ENCODE measurements at places on chromosomes 12 and 14.
A peak's percentile ranks its signal among the peaks of the same experiment; 100 is the strongest.

DNA sequence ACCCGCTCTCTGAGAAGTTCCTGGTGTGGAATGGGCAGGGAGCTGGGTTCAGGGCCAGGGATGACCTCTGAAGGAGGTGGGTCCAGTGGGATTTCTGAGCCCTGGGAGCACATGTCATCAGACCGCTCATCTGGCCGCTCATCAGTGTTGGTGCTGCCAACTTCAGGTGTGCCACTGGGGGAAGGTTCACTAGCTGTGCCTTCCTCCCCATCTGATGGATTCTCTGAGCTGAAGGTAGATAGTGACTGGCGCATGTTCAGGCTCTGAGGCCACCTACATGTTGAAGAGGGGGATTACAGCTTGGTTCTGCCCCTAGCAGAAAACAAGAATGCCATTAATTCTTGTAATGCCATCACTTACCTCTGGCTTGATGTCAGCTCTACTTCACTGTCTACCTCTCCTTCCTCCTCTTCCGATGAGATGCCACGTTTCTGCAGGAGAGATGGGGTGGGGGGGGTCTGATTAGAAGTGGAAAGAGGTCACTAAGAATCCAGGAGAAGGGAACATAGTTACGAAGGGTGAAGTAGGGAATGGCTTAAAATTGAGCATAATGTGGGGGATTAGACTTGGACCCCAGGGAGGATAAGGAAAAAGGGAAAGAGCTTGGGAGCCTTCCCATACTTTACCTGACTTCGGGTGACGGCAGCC is 17.2 kb downstream of the MAP3K12 start:
- H3K27me3 ChIP-seq: no peaks in the 10 kb centered on the region
- no peak overlapping the region for H3K4me3 ChIP-seq
- H3K4me1 ChIP-seq: peaks cover 4% of the 10 kb centered on the region
- H3K27ac ChIP-seq: peak overlapping the region; percentile 54

DNA sequence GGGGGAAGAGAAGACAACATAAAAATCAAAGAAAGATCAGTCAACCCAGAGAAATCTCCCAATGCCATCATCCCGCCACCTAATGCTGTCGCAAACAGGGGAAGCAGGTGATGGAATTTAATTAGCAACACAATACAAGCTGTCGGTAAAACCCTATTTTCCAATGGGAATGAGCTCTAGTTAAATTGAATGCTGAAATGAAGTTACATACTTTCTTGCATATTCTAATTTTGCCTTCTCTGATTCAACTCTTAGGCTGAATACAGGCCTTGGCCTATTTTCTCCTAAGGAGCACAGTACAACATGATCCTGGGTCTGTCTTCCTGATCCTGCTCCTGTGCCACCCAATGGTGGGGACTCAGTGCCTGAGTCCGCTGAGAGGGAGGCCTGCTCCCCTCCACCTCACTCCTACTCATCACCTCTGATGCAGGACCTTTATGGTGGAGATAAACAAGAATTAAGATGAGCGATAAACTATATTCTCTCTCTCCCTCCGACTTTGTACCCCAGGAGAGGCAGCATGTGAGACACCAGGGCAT is 238.8 kb downstream of the GXYLT1 start:
- no peak overlapping the region for H3K4me3 ChIP-seq
- H3K4me1 ChIP-seq: no peaks in the 10 kb centered on the region
- no peak overlapping the region for H3K27ac ChIP-seq

DNA sequence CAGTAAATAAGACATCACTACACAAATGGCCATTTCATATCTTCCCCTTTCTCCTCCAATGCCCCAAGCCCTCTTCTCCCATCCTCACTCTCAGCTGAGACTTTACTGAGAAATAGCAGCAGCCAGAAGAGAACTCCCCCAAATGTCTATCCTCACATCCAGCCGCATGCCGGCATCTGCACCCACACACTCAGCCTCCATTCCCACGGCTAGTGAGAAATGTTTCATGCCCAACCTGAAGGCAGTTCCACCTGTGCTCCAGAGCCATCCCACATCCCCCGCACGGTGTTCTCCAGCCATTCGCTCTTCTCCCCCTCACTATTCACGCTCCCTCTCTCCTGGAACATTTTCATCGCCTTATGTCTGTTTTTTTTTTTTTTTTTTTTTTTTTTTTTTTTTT is 208.7 kb upstream of the DIO3 start:
- H3K4me3 ChIP-seq: no peak overlapping the region
- no peak overlapping the region for H3K27ac ChIP-seq
- peaks cover 1% of the 10 kb centered on the region for H3K36me3 ChIP-seq
- peaks cover 5% of the 10 kb centered on the region for H3K27me3 ChIP-seq
- no peaks in the 10 kb centered on the region for H3K4me1 ChIP-seq

- H3K4me1 ChIP-seq: no peaks in the 10 kb centered on the region
- no peak overlapping the region for H3K4me3 ChIP-seq
- H3K36me3 ChIP-seq: no peaks in the 10 kb centered on the region
- peaks cover 2% of the 10 kb centered on the region for H3K27me3 ChIP-seq
Observed at GRCh38 chr14:97039717-97040363, 242.7 kb downstream of the VRK1 start.

GRCh38 chr14:100291305-100292075 is 14.8 kb downstream of the SLC25A29 start:
- H3K4me1 ChIP-seq: no peaks in the 10 kb centered on the region
- H3K27ac ChIP-seq: no peak overlapping the region
- no peak overlapping the region for H3K4me3 ChIP-seq
- DNase-seq: no peak
- no peaks in the 10 kb centered on the region for H3K27me3 ChIP-seq
- H3K36me3 ChIP-seq: no peaks in the 10 kb centered on the region

DNA sequence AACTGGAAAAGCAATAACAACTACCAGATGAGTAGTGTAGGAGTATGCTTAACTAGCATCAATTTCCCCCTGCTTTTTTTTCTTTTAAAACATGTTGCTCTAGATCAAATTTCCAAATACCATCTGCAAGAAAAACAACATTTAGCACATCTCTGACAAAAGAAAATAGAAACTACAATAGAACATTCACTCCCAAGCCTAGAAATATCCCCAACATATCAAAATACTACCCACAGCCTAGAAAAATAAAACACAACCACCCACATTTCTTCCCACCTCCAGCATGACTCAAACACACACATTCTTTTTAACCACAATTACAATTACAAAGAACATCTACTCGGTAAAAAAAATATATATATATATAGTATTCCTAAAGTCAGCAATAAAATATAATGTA is 120.0 kb downstream of the PPFIA2 start:
- no peak overlapping the region for H3K4me3 ChIP-seq
- H3K36me3 ChIP-seq: no peaks in the 10 kb centered on the region
- DNase-seq: no peak

DNA sequence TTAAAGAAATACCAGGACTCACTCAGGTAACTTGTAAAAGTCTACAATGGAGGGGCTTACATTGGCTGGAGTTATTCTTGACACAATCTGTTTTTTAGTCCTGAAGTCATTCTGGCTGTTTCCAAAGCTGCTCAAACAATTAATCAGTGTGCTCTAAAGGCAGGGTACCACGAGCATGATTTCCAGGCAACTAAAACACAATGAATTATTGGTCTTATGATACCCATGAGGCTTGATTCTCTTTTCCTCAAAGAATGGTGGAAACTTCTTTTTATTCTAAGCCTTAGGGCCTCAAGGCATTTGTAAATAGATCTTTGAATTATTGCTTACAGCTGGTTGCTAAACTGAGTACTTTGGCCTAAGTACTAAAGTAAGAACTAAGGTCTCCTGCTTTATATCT is 199.8 kb upstream of the PDZRN4 start:
- H3K27me3 ChIP-seq: no peaks in the 10 kb centered on the region
- no peaks in the 10 kb centered on the region for H3K36me3 ChIP-seq
- H3K27ac ChIP-seq: no peak overlapping the region
- H3K4me1 ChIP-seq: no peaks in the 10 kb centered on the region
- no peak overlapping the region for H3K4me3 ChIP-seq
- no peak for DNase-seq

- peaks cover 3% of the 10 kb centered on the region for H3K4me1 ChIP-seq
- H3K4me3 ChIP-seq: no peak overlapping the region
- DNase-seq: no peak
- H3K27ac ChIP-seq: no peak overlapping the region
- peaks cover 3% of the 10 kb centered on the region for H3K36me3 ChIP-seq
- no peaks in the 10 kb centered on the region for H3K27me3 ChIP-seq
Observed at GRCh38 chr14:91580876-91581577, 70.9 kb upstream of the PPP4R3A start.

GRCh38 chr12:52836042-52836466 is 1.9 kb upstream of the KRT79 start:
- no peaks in the 10 kb centered on the region for H3K36me3 ChIP-seq

DNA sequence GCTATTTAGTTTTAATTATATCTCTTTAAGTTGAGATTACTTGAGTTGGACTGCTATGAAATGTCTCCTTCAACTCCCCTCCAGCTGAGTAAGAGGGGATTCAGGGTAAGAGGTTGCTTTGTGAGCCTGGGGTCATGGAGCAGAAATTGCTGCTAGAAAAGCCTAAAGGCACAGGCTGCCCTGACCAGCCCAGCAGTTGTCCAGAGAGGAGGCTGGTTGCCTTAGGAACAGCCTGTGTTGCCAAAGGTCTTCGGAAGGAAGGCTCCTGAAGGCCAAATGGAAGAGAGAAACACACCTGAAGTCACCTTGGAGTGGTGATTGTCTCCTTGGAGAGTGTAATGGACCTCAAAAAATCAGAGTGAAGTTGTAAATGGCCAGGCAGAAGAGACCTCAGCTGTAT is 235.5 kb upstream of the PDE3A start:
- H3K4me1 ChIP-seq: no peaks in the 10 kb centered on the region
- no peak overlapping the region for H3K4me3 ChIP-seq
- H3K27ac ChIP-seq: no peak overlapping the region
- DNase-seq: no peak
- H3K27me3 ChIP-seq: no peaks in the 10 kb centered on the region

DNA sequence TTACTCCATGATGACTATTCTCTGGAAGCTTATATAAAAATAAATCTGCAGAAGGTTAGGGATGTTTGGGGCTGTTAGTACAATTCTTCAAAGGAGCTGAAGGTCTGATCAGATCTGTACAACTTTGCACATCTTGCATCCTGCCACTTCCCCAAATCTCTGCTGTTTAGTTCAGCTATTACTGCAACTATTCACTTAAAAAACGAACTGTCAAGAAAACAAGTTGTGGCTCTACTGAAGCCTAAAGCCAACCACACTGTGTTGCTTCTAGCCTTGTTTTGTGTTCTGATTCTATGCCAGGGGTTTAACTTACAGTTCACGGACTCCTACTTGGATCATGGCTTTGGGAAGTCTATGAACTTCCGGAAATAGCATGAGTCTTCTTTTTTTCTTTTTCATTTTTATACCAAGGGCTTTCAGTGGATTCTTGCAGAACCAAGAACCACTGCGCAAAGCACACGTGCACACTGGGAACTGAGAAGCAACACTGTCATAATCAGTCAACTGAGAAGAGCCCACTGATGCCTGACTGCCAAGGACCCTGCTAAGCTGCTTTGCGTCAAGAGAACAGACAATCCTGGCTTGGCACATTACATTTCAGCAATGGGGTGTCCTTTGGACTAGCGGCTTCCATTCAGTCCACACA is 66.3 kb upstream of the EEA1 start:
- H3K4me3 ChIP-seq: no peak overlapping the region
- no peaks in the 10 kb centered on the region for H3K27me3 ChIP-seq
- H3K27ac ChIP-seq: no peak overlapping the region
- peaks cover under 1% of the 10 kb centered on the region for H3K4me1 ChIP-seq

DNA sequence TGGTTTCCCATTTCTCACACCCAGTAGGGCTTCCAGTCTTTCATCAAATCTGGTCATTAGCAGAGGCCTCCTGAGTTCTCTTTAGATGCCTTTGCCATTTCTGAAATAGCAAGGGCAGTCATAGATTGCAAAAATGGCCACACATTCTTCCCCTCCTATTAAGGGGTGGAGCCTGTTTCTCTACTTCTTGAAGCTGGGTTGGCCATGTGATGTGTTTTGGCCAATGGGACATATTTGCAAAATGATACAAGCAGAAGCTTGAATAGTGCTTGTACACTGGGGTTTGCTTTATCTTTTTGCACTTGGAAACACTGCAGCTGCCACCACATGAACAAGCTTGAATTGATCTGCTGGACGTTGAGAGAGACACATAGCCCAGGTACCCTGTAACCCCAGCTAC is 109.3 kb downstream of the VRK1 start:
- H3K4me3 ChIP-seq: no peak overlapping the region
- no peak for DNase-seq

DNA sequence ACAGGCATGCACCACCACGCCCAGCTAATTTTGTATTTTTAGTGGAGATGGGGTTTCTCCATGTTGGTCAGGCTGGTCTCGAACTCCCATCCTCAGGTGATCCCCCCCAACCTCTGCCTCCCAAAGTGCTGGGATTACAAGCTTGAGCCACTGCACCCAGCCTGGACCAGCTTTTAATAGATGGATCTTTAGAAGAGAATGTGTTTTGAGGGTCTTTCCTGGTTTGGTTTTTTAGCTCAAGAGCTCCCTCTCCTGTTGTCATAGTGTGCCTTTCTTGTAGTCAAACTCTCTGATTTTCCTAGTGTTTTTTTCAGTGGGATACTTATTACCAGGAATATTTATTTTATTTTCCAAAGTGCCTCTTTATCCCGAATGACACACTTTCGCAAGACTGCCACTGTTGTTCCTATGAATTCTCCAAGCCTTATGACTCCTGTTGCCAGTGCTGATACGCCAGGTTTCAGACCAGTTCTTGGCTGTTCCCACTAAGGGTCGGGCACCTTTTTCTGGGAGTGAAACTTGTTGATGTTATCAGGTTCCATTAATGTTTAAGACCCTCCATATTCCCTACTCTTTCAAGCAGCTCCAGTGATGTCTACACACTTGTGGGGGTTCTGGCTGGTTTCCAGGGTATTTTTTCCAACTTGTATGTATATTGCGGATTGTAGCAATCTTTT is 31.5 kb upstream of the LIMA1 start:
- H3K27me3 ChIP-seq: no peaks in the 10 kb centered on the region
- no peak for DNase-seq
- H3K27ac ChIP-seq: no peak overlapping the region
- no peaks in the 10 kb centered on the region for H3K36me3 ChIP-seq
- no peaks in the 10 kb centered on the region for H3K4me1 ChIP-seq

- no peaks in the 10 kb centered on the region for H3K4me1 ChIP-seq
- no peaks in the 10 kb centered on the region for H3K27me3 ChIP-seq
- peaks cover 24% of the 10 kb centered on the region for H3K36me3 ChIP-seq
- no peak for DNase-seq
- H3K27ac ChIP-seq: no peak overlapping the region
Observed at GRCh38 chr14:96567289-96567899, 65.2 kb downstream of the PAPOLA start.

DNA sequence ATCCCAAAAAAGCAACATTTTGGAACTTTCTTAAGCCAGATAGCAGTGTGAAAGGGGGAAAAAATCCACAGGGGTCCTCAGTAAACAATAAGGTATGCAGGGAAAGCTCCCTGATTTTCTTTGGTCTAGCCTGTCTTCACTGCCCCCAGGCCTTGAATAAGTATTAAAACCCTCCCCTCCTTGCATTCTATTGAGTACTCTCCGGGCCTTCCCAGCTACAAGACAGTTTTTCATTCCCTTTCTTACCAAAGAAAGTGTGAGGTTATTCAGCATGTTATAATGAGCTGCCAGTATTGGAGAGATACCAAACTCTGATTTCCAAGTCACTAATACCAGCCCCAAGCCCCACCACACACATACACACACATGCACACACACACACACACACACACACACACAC is 59.8 kb upstream of the KIF21A start:
- H3K4me1 ChIP-seq: no peaks in the 10 kb centered on the region
- no peak overlapping the region for H3K4me3 ChIP-seq
- DNase-seq: no peak
- H3K27ac ChIP-seq: no peak overlapping the region
- H3K27me3 ChIP-seq: no peaks in the 10 kb centered on the region

GRCh38 chr14:85595981-85596380 is 66.0 kb downstream of the FLRT2 start:
- peaks cover 1% of the 10 kb centered on the region for H3K27me3 ChIP-seq
- H3K4me3 ChIP-seq: no peak overlapping the region
- DNase-seq: no peak
- no peaks in the 10 kb centered on the region for H3K4me1 ChIP-seq
- no peaks in the 10 kb centered on the region for H3K36me3 ChIP-seq
